HFF-Myc (cell line): ENCODE measurements at places on chromosomes 2 and 18.

DNA sequence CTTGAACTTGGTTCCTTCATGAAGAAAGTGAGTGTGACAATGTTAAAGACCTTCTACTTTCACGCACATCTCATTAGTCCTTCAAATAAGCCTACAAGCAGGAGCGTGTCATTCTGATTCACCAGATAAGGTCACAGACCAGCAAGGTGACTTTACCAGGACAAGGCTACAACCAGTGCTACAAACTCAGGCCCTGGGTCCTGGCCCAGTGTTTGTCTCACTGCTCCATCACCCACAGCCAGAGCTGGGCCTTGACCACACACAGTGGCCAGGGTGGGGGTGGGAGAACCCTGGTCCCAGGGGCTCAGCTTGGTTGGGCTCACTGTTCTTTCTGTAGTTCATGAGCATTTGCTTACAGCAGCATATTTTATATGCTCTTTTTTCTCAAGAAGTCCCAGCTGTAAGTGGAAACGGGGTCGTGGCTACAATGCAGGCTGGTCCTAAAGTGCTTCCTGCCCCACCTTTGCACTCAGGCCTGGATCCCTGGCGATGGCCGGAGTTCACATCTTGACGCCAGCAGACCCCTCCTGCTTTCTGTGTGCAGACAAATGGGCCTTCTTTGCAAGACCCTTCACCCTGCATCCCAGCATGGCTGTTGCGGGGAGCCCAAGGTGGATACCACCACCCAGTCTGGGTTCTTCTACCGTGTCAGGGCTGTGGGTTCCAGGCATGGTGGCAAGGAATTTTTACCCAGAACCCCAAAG lies 153.6 kb upstream of the EPAS1 start:
- no peak for DNase-seq

- DNase-seq, result no peak
These were observed 483.8 kb downstream of the TDRD15 start for GRCh38 chr2:21607572-21607971.

- no peak for DNase-seq
These were observed 54.9 kb downstream of the MAPRE2 start for GRCh38 chr18:35095983-35096676.

GRCh38 chr2:150476809-150477302 lies 10.6 kb downstream of the RND3 start:
- DNase-seq, result no peak

GRCh38 chr18:63088262-63088661 lies 231.3 kb downstream of the BCL2 start:
- DNase-seq, result no peak

DNA sequence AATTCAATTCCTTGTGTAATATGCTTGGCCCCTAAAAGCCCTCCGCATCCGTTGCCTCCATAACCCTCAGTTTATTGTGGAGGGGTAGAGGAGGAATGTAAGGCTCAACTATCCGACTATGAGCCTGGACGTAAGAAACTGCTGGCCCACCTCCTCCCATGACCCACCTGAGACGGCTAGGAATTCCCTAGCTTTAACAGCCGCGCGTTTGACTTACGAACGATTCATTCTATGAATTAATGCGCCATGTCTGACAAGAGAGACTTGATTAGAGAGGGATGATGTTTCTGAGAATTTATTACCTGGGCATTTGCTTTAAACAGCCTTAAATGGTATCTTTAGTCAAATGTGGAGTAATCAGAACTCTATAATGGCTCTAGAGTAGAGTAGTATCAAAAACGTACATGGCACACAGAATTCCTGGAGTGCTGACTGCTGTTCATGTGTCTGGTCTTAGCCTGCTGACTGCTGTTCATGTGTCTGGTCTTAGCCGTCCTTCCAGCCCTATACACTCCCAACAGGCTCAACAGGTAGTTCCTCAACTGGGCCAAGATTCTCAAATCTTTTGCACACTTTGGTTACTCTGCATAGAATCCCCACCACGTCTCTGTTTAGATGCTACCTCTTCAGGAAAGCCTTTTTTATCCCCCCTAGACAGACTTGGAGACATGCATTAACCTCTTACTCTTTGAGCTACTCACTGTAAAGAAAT lies 899 bp upstream of the GFPT1 start:
- DNase-seq, result no peak

GRCh38 chr18:73365018-73365417 lies 497.2 kb upstream of the NETO1 start:
- DNase-seq, result peak; percentile 6

GRCh38 chr2:143435131-143435530 lies 305.9 kb downstream of the ARHGAP15 start:
- no peak for DNase-seq

DNA sequence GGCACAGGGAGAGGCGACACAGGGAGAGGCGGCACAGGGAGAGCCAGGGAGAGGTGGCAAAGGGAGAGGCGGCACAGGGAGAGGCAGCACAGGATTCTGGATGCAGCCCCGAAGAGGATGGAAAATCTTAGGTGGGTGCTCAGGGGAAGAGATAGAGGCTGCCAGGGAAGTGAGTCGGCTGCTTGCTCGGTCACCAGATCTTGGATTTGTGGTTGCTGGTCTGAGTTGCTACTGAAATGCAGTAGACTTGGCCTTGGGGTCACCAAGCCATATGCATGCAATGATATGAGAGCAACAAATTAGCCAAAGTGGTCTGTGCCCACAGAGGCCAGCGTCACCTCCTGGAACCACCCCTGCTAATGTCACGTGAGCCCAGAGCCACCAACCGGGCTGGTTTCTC lies 117.2 kb upstream of the SALL3 start:
- DNase-seq, result no peak

GRCh38 chr2:229409751-229410181 lies 138.7 kb upstream of the PID1 start:
- no peak for DNase-seq

GRCh38 chr2:74039611-74040010 lies 54.9 kb downstream of the TET3 start:
- DNase-seq, result no peak

- DNase-seq, result no peak
These were observed 31.7 kb upstream of the COBLL1 start for GRCh38 chr2:164873210-164873908.

- no peak for DNase-seq
These were observed 147.9 kb downstream of the MYT1L start for GRCh38 chr2:2183176-2183575.

- no peak for DNase-seq
These were observed 373.6 kb downstream of the NYAP2 start for GRCh38 chr2:225773148-225773547.

GRCh38 chr2:14712111-14712510 lies 79.6 kb downstream of the LRATD1 start:
- no peak for DNase-seq

DNA sequence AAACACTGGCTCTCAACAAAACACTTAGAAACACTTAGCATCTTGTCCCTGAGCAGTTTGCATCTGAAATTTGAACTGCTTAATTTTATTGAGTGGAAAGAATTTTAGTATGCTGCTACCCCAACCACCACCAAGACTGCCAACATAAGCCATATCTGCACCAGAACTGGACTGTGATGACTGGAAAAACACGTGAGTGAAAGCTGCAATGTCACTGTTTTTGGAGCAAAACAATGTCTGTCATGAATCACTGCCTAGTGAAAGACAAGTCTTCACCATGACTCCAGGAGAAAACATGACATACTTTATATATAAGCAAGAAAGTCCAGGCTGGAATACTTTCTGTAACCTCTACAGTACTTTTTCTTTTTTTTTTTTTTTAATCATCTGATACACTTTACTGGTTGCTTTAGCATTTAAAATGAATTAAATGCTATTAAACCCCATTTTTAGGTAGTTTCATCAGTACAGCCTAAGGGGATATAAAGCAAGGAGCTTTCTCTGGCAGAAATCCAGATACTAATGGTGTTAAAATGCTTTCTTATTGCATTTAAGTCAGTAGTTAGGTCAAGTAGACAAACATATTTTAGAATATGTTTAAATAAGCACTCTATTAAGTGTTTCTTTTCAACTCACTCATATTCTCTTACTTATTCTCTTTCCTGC lies 2129.4 kb upstream of the PIK3C3 start:
- no peak for DNase-seq

DNA sequence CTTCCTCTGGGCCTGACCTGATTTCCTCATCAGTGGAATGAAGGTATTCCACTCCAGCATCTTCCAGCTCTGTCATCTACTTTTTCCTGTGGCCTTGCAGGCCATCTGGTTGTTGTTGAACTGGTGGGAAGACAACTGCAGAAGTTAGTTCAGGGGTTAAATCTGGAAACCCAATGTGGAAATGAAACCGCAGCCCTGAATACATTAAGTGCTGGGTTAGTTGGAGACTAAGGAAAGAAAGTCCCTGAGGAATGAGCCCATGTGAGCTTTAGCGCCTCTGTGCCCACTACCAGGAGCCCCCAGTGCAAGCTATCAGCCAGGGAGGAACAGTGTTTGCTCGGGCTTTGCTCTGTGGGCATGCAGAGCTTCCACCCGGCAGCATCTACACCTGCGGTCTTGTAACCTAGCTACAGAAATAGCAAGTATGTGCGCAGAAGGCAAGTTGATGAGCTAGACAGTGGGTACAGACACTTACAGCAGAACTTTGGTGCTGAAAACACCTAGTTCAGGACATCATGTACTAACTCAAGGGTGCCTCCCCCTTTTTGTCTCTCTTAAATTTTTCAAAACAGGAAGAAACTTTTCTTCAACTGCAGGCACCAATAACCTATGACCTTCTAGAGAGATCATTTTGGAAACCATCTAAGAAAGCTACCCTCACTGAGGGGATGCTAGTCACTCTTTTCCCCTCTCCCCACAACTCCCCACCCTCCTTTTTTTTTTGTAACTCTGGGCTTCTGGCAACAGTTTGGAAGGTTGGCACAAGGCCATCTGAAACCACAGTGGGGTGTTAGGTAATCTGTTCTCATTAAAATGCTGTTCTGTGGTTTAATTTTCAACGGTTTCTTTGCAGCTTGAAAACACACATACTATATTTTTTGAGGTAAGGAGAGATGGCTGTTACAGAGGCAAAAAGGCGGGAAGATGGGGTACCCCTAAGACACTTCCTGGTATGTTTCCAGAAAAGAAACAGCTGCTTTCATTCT lies 18.3 kb upstream of the CXCR4 start:
- DNase-seq, result no peak

DNA sequence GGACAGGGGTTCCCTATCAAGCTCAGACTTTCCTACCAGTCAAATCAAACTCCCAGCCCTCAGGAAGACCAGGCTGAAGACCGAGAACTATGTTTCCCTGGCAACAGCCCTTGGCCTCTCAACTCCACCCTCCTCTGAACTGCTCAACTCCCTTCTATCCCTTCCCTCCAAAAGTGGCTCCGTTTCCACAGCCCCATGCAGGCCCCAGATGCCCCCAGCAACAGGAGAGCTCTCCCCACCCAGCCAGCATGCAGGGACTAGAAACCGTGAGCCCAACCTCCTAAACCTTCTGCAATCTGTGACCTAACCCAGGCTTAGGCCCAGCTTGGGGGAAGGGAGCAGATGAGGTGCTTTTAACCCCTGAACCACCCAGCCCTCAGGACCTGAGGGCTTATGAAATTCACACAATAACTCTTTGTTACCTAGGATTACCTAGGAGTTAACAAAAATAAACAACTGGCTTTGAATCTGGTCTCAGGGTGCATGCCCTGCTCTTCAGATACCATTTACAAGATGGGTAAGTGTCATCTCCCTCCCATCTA lies 87.2 kb downstream of the BCL11A start:
- DNase-seq, result no peak

DNA sequence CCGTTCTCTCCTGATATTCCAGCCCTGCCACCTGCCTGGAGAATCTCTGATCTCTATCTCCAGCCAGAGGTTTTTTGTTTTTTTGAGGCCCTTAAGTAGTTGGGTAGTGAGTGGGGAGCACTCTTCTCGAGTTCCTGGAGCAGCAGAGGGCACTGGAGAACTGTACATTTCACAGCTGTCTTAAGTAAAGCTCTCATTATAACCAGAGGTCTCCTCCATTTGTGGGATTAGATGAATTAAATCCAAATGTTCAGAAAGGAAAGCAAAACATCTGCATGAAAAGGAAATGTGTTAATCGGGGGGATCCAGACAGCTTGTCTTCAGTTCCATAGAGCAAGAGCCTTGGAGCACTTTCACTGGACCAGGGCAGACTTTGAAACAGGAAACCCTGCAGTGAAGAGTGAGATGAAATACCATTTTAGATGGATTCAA lies 32.8 kb downstream of the AOX1 start:
- peak; percentile 73 for DNase-seq

DNA sequence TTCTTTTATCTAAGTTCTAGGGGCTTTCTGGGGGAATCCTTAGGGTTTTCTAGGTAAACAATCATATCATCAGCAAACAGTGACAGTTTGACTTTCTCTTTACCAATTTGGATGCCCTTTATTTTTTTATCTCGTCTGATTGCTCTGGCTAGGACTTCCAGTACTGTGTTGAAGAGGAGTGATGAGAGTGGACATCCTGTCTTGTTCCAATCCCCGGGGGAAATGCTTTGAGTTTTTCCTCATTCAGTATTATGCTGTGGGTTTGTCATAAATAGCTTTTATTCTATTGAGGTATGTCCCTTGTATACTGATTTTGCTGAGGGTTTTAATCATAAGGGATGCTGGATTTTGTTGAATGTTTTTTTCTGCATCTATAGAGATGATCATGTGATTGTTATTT lies 549.5 kb downstream of the EPHA4 start:
- DNase-seq, result no peak

GRCh38 chr2:62263076-62263715 lies 67.3 kb downstream of the B3GNT2 start:
- DNase-seq, result no peak

DNA sequence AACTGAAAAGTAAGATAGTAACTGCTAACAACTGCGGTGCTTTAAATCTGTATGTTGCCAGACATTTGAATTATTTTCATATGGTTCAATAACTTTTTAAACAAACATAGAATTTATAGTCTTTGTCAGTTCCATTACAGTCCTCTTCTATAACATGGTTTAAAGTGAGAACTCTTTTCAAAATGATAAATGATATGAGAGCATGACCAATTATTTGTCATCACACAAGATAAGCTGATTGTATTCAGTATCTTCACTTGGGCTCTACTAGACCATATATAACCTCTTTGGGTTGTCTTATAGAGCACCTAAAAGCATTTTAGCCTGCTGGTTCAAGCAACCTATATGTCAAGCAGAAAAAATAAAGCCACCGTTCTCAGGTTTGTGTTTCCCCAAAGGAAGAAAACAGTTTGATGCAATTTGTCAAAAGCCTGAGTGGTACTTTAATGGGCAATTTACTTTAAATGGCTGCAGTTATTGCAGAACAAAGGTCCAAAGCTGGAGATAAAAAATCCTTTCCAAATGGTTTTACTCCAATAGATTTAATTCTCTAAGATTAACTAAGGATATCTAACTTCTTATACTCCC lies 298.4 kb downstream of the FSIP2 start:
- no peak for DNase-seq

- no peak for DNase-seq
These were observed 47.1 kb downstream of the ACSL3 start for GRCh38 chr2:222907790-222908441.
